ENCODE measurements at places on chromosomes 12 and 14.

DNA sequence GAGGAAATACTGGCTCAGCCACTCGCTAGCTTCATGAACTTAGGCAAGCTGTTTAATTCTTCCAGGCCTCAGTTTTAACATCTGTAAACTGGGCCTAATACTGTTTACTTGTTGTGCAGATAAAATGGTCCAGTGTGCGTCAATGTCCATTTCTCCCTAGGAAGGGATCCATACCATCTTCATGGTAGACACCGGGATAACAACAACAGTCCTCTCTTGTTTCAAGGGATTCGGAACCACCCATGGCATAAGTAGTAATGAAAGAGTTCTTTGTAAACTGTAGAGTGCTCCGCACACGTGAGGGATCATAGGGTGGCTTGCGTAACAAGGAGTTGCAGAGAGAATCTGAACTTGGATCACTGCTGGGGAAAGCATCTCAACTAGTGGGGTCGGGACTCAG, 17.3 kb upstream of the CHGA start:
- DNase-seq, result no peak

- DNase-seq, result no peak
Observed at GRCh38 chr12:106409878-106410277, 52.3 kb downstream of the POLR3B start.

DNA sequence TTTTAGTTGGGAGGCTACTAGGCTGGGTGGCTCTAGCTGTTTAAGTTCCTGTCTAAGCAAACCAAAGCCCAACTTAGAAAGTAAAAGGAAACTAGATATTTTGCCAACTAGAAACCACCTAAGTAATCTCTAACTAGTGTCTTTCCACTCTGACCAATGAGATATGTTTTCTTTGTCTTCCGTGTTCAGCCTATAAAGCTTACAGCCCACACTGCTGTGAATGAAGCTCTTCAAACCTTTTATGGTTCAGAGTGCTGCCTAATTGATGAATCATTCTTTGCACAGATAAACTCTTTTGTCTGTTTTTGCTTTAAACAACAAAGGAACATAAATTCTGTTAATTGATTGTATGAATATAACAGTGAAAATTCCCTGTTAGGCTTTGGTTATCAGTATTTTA, 66.1 kb downstream of the FUT8 start:
- DNase-seq, result peak; percentile 30

- no peak for DNase-seq
Observed at GRCh38 chr12:24560831-24561271, 388.1 kb downstream of the BCAT1 start.

Measured in fibroblast of upper back skin (primary cell).